CD4-positive, alpha-beta memory T cell (primary cell): ENCODE measurements at places on chromosomes 3 and 15. TPM values are rescaled to one million over a fixed set of nuclear protein-coding genes. Genes with fewer than 3 reads are reported as not detected.

DNA sequence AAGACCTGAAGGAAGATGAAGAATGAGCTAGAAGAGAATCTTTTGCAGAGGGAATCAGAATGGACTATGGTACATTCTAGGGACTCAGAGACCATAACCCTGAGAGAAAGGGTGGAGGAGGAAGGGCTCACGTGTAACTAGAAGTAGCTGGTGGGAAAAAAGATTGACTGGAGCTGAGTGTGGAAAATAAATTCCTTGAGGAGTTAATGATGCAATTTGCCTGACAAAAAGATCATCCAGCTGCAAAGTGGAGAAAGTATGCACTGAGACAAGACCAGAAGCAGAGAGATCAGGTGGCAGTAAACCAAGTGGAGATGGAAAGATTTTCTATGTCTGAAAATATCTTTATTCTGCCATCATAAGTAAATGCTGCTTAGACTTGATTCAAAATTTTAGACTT, 52.9 kb upstream of the TBL1XR1 start:
- no peak overlapping the region for H3K4me3 ChIP-seq
- H3K36me3 ChIP-seq = no peaks in the 10 kb centered on the region
- H3K4me1 ChIP-seq = no peaks in the 10 kb centered on the region
- no peaks in the 10 kb centered on the region for H3K27me3 ChIP-seq

DNA sequence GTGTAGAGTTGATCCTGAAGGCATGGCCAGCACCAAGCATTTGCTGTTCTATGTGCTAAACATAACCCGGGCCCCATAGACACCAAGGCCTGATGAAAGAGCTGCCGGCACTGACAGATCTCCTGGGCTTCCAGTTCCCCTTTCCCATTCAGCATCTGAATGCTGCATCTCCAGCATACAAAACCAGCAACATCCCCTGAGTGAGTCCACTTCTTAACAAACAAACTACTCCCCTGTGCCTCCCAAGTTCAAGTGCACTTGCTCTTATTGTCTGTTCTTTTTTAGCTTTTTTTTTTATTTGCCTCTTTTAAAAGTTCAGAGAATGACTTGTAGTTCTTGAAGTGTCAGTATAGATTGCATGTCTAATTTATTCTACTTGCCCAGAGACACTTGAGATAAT, 156.0 kb downstream of the EDEM1 start:
- no peaks in the 10 kb centered on the region for H3K4me1 ChIP-seq
- H3K4me3 ChIP-seq = no peak overlapping the region
- DNase-seq = no peak
- no peaks in the 10 kb centered on the region for H3K27me3 ChIP-seq

DNA sequence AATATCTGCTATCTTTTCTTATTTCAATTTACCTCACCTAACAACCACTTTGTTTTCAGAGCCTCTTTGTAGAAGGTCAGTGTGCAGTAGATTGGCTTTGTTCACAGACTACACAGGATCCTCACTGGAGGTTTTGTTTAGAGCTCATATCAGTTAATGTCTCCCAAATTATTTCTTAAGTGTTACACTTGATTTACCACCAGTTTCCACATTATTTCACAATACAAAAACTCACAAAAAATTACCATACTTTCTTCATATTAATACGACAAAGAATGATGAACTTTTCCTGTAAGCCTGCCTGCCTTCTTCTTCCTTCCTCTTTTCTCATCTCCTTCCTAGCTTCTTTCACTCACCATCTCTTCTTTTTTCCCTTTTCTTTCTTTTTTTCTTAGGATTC, 133.3 kb downstream of the ALCAM start:
- H3K4me1 ChIP-seq = no peaks in the 10 kb centered on the region
- H3K27ac ChIP-seq = no peak overlapping the region

AMOTL2 gene
- not detected for total RNA-seq

DNA sequence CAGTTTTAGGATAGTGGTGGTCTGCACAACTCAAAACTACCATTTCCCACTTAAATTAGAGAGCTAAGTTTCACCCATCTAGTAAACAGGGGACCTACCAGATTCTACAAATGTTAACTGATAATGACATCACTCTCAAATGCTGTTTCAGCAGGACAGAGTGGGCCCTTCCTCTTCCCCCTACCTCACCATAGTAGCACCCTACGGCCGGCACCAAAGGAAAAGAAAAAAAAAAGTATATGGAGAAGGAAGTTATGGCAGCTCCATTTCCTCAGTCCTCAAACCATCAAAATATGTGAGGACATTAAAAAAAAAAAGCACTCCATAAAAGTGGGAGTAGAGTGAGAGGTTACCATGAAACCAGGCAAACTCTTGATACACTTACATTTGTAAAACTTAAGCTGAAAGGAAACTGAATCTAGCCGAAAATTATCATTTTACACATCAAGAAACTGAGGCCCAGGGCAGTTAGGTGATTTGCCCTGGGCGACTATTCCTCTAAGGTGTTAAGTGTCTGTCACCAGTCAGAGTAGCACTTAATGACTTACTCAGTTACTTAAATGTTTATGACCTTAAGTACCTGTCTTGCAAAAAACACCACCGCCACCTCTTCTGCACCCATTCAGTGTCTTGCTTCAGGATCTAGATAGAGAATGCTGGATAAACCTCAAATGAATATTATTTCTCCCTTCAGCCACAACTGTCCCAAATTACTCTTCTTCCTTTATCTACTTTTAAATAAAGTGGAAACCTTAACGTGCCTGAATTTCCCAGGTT, 2.7 kb downstream of the MSL2 start:
- H3K4me3 ChIP-seq = peak overlapping the region; percentile 98
- H3K27me3 ChIP-seq = no peaks in the 10 kb centered on the region
- no peak for DNase-seq
- H3K4me1 ChIP-seq = peaks cover 57% of the 10 kb centered on the region

DNA sequence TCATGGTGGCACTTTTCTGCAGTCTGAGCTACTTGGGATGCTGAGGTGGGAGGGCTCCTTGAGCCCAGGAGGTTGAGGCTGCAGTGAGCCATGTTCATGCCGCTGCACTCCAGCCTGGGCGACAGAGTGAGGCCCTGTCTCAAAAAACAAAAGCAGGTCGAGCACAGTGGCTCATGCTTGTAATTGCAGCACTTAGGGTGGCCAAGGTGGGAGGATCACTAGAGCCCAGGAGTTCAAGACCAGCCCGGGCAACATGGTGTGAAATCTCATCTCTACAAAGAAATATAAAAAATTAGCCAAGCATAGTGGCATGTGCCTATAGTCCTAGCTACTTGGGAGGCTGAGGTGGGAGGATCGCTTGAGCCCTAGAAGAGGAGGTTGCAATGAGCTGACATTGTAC, 10.0 kb downstream of the UBAP1L start:
- no peaks in the 10 kb centered on the region for H3K4me1 ChIP-seq
- H3K27ac ChIP-seq = no peak overlapping the region
- DNase-seq = no peak
- H3K4me3 ChIP-seq = no peak overlapping the region

DNA sequence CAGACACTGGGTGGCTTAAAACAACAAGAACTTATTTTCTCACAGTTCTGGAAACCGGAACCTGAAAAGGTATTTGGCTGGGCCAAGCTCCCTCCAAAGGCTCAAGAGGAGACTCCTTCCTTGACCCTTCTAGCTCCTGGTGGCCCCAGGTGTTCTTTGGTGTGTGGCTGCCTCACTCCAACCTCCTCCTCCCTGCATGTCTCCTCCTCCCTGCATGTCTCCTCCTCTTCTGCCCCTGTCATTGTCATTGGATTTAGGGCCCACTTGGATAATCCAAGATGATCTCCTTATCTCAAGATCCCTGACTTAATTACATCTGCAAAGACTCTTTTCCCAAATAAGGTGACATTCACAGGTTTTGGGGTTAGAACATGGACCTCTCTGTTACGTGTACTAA, 69.8 kb upstream of the MFGE8 start:
- DNase-seq = no peak
- no peak overlapping the region for H3K27ac ChIP-seq
- no peak overlapping the region for H3K4me3 ChIP-seq
- no peaks in the 10 kb centered on the region for H3K27me3 ChIP-seq
- H3K4me1 ChIP-seq = no peaks in the 10 kb centered on the region

GRCh38 chr3:105427332-105427731, 60.6 kb downstream of the ALCAM start:
- H3K36me3 ChIP-seq = no peaks in the 10 kb centered on the region
- no peak for DNase-seq
- no peaks in the 10 kb centered on the region for H3K4me1 ChIP-seq
- no peak overlapping the region for H3K4me3 ChIP-seq
- no peak overlapping the region for H3K27ac ChIP-seq

GRCh38 chr3:130395916-130396315, 50.4 kb downstream of the COL6A5 start:
- no peaks in the 10 kb centered on the region for H3K4me1 ChIP-seq
- H3K27me3 ChIP-seq = peaks cover 5% of the 10 kb centered on the region
- H3K4me3 ChIP-seq = no peak overlapping the region
- H3K36me3 ChIP-seq = no peaks in the 10 kb centered on the region

- peaks cover 32% of the 10 kb centered on the region for H3K4me1 ChIP-seq
- peak overlapping the region; percentile 77 for H3K27ac ChIP-seq
- H3K36me3 ChIP-seq = peaks cover 25% of the 10 kb centered on the region
- H3K27me3 ChIP-seq = no peaks in the 10 kb centered on the region
Measured at GRCh38 chr3:49673121-49673714, 933 bp upstream of the APEH start.

- DNase-seq = no peak
- no peaks in the 10 kb centered on the region for H3K27me3 ChIP-seq
- H3K4me3 ChIP-seq = no peak overlapping the region
- no peaks in the 10 kb centered on the region for H3K36me3 ChIP-seq
- H3K4me1 ChIP-seq = no peaks in the 10 kb centered on the region
Measured at GRCh38 chr3:180185650-180186049, 148.9 kb upstream of the PEX5L start.

- H3K36me3 ChIP-seq = no peaks in the 10 kb centered on the region
- H3K4me1 ChIP-seq = no peaks in the 10 kb centered on the region
- H3K4me3 ChIP-seq = no peak overlapping the region
- DNase-seq = no peak
- H3K27me3 ChIP-seq = no peaks in the 10 kb centered on the region
Measured at GRCh38 chr15:33013827-33014445, 180.6 kb downstream of the FMN1 start.

- H3K4me3 ChIP-seq = no peak overlapping the region
- no peak for DNase-seq
- no peak overlapping the region for H3K27ac ChIP-seq
- H3K4me1 ChIP-seq = no peaks in the 10 kb centered on the region
- H3K36me3 ChIP-seq = no peaks in the 10 kb centered on the region
Measured at GRCh38 chr3:135803028-135803692, 162.4 kb upstream of the PPP2R3A start.

- H3K4me1 ChIP-seq = peaks cover 30% of the 10 kb centered on the region
- H3K36me3 ChIP-seq = peaks cover 67% of the 10 kb centered on the region
- peak overlapping the region; percentile 0 for H3K27ac ChIP-seq
- H3K4me3 ChIP-seq = no peak overlapping the region
Measured at GRCh38 chr3:152458376-152459117, 189.8 kb downstream of the MBNL1 start.

FRMD5 gene
- total RNA-seq = not detected
